Nephron progenitor cell (in vitro differentiated cells): ENCODE measurements at places on chromosomes 12 and 14.

DNA sequence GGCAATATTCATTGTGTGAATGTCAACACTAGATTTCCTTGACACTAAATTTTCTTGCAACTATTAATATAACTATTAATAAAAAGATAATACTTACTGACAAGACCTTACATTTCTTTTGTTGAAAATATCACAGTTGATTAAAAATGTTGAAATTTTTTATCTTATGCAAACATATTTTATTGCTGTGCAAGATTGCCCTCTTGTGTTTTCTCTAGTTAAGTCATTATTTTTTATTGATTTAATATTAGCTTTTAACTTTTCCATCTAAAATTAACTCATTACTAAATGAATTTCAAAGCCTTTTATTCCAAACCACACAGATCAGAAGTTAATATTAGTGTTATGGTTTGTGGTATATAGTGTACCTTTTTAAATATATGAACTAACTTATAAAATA lies 11.7 kb upstream of the NAA30 start:
- no peak for DNase-seq

DNA sequence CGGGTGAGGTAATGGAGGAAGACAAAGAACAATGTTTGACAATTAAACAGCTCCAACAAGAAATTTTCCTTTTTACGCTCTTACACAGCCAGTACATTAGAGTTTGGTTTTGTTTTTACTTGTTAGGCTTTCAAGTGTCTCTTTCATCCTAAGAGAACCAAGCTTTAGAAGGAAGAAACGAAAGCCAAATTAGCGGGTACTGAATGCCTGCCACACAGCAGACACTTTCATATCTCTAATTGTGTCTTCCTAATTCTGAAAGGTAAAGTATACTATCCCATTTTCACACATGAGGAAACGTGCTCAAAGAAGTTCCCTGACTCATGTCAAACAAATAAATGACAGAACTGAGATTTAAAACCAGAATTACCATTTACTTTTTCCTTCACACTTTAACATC lies 65.0 kb downstream of the CDK17 start:
- no peak for DNase-seq

- DNase-seq, result no peak
Measured at GRCh38 chr14:100168506-100168905, 9.1 kb upstream of the DEGS2 start.

GRCh38 chr14:69428289-69428998 lies 30.0 kb downstream of the SLC39A9 start:
- no peak for DNase-seq

GRCh38 chr12:44358636-44359035 lies 517.5 kb downstream of the NELL2 start:
- DNase-seq, result no peak

DNA sequence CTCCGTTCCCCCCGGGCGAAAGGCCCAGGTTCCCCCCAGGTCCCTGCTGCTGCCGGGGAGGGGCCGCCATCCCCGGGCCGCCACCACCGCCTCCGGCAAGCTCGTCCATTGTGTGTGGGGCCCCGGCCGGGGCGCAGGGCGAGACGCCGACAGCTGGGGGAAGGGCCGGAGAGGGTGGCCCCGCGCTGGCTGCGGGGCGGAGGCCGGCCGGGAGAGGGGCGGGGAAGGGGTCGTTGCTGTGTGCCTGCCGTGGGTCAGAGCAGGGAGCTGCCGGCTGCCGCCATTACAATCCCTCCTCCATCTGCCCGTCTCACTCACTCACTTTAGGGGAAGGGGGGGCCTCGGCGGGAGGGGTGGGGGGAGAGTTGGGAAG lies at the start of gene STRN3:
STRN3 (minus strand) TSS at position 303 of the 373 bp plus-strand sequence; CDS start at position 109, 194 bp downstream.
- no peak for DNase-seq

GRCh38 chr14:93271111-93271510 lies 61.7 kb downstream of the BTBD7 start:
- no peak for DNase-seq

DNA sequence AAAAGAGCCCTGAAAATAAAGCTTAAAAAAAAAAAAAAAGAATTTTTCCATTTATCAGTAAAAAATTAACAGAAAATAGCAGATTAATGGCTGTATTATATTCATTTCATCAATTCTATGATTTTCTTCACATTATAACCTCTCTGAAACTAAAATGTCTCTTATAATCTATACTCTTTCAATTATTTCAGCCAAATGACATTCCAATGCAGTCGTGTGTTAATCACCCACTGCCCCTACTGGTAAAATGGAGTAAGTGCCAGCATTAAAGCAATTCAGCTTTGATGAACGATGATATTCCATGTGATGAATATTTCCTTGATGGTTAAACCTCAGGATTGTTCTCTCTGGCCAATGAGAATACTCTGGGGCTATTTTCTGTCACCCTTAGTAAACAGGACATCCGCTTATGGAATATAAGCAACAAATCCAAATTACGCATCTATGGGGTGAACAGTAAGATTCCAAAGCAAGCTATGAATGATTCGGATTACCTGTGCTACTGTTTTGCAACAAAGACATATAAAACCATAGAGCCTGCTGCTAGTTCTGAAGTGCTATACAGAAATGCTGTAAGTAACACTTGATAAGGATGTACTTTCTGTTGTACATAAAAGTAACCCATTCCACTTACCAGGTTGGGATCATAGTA lies 20.3 kb upstream of the SYCP3 start:
- DNase-seq, result no peak

DNA sequence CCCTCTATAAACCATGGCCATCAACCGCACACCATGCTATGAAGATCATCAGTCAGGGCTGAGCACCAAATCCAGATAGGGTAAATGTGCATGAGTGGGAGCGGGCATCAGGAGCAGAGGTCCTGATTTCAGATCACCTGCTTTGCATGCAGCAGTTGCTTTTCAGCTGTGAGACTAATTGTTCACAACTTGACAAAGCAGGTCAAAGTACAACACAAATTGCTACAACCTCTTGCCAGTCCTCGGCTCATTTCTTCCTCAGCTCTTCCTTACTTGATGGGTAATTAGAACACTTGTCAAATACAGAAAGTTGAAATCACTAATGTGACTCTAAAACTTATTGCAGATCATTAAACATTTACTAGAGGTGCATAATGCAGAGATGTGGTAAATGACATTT lies 171.6 kb downstream of the PPM1H start:
- no peak for DNase-seq

- no peak for DNase-seq
Measured at GRCh38 chr12:120971299-120972180, 6.8 kb upstream of the HNF1A start.

DNA sequence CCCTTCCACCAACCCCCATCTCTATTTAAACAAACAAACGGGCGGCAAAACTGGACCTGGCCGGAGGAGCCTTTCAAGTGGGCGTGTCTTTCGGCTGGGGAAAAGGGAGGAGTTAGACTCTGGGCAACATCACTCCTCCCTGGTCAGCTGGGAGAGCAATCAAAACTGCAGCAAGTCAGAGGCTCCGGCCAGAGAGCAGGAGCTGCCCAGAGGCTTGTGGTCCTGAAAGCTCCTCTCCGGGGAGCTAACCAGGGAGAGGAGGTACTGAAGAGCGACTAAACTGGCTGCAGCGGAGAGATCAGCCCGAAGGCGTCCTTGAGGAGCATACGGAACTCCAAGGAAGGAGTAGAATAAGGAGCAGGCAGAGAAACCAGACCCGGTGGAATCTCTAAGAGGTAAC lies at the start of gene NEUROD4:
NEUROD4 (plus strand) TSS at position 191 of the 400 bp plus-strand sequence. CDS start 6,466 bp downstream, outside the sequence.
- peak; percentile 86 for DNase-seq

GRCh38 chr14:93982230-93983007 lies 6.0 kb upstream of the ASB2 start:
- no peak for DNase-seq

- DNase-seq, result peak; percentile 21
Measured at GRCh38 chr12:6158255-6158654, 33.8 kb upstream of the VWF start.

DNA sequence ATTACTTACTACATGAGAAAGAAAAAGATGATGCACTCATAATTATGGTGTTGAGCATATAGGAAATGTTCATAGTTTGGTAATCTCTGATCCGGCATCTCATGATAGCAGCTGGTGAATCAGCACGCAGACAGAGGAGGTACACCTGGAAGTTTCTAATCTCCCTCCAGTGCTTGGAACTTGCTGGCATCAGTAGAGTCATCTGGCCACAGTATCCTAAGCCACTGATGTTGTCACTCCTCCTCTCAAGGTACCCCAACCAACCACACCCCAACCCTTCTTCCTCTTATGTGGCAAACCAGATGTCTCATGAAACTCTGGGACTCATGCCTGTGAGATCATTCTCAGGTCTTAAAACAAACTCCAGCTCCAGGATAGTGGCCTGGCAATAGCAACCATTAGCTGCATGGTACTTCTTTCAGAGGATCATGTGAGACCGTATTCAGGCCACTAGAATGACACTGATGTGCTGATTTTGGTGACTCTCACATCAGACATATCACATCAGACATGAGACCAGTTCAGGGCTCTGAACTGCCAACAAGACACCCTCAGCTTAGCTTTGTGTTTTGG lies 143.0 kb downstream of the RASSF9 start:
- DNase-seq, result no peak

- DNase-seq, result no peak
Measured at GRCh38 chr14:103360548-103360947, 24.7 kb upstream of the MARK3 start.

GRCh38 chr12:117809509-117809908 lies 159.3 kb downstream of the KSR2 start:
- DNase-seq, result no peak

DNA sequence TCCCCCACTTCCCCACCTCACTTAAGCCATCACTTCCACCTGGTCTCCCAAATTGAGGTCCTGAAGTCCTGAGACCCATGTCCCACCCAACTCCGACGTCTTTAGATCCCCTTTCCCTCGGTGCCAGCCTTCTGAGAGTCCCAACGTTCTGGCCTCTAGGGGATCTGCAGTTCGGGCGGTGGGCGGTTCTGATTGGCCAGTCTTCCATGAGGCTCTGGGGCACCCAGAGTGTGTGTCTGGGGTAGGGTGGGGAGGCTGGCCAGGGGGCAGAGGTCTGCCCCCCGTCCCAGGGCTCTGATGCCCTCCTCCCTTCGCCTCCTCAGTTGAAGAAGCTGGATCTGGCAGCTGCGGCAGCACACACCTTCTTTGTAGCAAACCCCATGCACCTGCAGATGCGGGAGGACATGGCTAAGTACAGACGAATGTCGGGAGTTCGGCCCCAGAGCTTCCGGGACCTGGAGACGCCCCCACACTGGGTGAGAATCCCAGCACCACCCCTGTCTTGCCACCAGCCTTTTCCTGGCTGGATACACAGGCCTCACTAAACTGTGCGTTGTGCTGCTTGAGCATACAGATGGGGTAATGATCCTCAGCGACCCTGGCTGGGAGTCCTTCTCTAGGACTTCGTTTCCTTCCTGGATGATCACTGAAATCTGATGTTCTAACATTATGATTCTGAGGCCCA lies 1.5 kb downstream of the P3H3 start:
- no peak for DNase-seq

- no peak for DNase-seq
Measured at GRCh38 chr12:7581046-7581445, 77.5 kb upstream of the CD163 start.
